Hematopoietic multipotent progenitor cell treated with erythropoietin and hydrocortisone succinate and interleukin-3 and kit ligand, for 8 days (in vitro differentiated cells): ENCODE measurements at places on chromosomes 3 and 15.

- no peak for DNase-seq
Measured at GRCh38 chr3:187624588-187624987, 45.6 kb downstream of the SST start.

DNA sequence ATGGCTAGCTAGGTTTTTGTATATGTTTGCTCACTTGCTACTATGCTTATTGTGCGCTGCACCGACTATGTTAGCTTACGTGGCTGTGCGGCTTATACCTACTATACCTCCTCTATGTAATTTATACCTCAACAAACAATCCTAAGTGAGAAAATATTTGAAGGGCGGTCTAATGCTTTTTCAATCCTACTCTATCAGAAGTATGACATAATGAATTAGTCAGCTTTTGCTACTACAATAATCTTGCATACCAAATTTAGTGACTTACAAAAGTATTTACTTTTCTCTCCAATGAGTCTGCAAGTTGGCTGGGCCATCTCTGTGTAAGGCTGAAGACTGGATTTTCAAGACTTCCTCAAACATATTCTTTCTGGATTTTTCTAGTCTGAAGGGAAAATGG lies 391.2 kb upstream of the NECTIN3 start:
- no peak for DNase-seq

GRCh38 chr3:193788189-193788991 lies 195.4 kb downstream of the OPA1 start:
- DNase-seq = peak; percentile 76

GRCh38 chr3:193897731-193898180 lies 238.2 kb upstream of the HES1 start:
- DNase-seq = no peak

GRCh38 chr15:56639631-56640030 lies 93.7 kb downstream of the ZNF280D start:
- DNase-seq = no peak

DNA sequence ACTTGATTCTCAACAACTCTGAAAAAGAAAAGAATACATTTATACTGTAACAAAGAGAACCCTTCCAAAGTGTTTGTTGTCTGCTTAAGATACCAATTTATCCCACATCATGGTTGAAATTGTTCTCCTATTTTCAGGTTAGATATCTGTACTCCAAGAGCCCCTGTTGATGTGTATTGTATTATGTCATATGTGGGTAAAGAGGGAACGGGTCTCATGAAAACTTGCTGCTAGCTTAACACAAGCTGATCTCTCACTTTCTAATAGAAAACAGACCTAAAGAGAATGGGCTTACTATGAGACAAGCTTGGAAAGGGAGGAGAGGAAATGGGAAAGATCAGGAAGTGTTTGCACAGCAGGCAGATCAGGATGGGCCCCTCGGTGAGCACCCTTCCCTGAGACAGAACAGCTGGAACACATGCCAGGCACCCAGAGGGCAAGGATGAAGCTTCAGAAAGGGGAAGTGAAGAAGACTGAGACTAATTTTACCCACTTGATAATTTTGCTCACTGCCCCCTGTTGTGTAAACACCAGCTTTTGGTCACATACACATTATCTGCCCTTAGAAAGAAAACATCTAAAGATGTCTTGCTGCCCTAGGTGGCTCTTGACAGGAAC lies 747.9 kb upstream of the CCDC54 start:
- DNase-seq = no peak

DNA sequence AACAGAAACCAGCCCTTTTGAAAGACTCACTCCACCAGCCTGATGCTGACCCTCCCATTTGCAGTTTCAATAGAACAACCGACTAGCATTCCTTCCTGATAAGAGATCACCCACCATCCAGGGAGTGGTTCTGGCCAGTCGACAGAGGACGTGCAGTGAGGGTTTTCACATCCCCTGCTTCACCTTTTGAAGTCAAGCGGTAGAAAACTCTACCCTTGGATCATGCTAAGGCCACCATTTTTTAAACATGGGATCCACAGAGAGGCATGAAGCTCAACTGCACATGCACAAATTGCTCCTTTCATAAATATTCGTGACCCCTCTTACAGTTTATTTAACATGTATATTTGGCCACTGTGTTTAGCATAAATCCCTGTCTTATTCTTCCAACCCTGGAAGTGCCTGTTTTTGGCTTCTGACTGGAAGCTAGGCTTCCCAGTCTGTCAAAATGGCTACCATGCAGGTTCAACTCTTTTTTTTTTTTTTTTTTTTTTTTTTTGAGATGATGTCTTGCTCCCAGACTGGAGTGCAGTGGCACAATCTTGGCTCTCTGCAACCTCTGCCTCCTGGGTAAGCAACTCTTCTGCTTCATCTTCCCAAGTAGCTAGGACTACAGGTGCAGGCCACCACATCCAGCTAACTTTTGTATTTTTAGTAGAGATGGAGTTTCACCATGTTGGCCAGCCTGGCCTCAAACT lies 1.0 kb upstream of the THUMPD3 start:
- peak; percentile 45 for DNase-seq

GRCh38 chr3:99772671-99773070 lies 45.0 kb upstream of the CMSS1 start:
- DNase-seq = no peak

DNA sequence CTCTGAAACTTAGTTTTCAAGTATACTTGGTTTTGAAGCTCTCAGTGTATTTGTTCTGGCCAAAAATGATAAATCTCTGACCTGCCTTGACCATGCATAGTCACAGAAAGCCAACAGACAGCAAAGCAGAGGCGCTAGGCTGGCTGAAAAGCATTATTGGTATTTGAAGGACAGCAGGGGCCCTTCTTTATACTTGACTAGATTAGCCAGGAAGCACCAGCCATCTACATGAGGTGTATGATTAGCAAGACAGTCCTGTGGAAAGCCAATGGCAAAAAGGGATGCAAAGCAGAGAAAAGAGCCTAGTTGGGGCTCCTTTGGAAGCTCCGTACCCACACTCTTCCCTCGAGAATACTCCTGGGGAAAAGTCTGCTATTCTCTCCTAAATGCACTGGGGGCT lies 7.8 kb downstream of the SLC24A1 start:
- no peak for DNase-seq

GRCh38 chr3:63076357-63076756 lies 201.1 kb upstream of the CADPS start:
- no peak for DNase-seq

DNA sequence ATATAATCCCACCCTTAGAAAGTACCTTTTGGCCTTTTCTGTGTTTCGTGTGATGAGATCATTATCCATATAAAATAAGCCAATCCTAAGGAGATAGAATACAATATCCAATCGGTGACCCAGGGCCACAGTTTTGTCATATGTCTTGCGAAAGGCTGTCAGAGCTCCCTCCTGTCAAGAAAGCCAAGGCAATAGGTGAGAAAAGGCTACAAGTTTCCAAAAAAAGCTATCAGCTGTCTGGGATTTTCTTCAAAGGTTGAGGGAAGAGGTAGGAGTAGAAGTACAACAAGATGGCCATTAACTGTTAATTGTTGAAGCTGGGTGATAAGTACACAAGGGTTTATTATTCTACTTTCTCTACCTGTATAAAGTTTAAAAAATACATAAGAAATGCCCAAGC lies 4.0 kb downstream of the PSMD6 start:
- no peak for DNase-seq

- DNase-seq = no peak
Measured at GRCh38 chr3:187856555-187856954, 111.3 kb upstream of the BCL6 start.

GRCh38 chr3:172317984-172318383 lies 130.3 kb downstream of the GHSR start:
- DNase-seq = no peak

DNA sequence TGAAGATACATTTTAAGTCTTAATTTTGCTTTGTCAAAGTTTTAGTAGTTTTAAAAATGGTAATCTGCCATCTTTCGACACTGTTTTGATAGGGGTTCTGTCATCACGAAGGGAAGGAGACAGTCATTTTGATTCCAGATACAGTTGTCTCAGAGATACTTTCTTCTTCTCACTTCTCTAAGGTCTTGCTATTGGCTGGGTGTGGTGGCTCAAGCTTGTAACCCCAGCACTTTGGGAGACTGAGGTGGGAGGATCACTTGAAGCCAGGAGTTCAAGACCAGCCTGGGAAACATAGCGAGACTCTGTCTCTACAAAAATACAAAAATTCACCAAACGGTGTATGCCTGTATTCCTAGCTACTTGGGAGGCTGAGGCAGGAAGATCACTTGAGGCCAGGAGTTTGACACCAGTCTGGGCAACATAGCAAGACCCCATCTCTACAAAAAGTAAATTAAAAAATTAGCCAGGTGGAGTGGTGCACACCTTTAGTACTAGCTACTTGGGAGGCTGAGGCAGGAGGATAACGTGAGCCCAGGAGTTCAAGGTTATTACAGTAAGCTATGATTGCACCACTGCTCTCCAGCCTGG lies 3.3 kb downstream of the RAB8B start:
- DNase-seq = no peak

- no peak for DNase-seq
Measured at GRCh38 chr15:44727485-44728231, 8.7 kb upstream of the TRIM69 start.

GRCh38 chr3:154835639-154836038 lies 244.5 kb upstream of the MME start:
- DNase-seq = no peak

DNA sequence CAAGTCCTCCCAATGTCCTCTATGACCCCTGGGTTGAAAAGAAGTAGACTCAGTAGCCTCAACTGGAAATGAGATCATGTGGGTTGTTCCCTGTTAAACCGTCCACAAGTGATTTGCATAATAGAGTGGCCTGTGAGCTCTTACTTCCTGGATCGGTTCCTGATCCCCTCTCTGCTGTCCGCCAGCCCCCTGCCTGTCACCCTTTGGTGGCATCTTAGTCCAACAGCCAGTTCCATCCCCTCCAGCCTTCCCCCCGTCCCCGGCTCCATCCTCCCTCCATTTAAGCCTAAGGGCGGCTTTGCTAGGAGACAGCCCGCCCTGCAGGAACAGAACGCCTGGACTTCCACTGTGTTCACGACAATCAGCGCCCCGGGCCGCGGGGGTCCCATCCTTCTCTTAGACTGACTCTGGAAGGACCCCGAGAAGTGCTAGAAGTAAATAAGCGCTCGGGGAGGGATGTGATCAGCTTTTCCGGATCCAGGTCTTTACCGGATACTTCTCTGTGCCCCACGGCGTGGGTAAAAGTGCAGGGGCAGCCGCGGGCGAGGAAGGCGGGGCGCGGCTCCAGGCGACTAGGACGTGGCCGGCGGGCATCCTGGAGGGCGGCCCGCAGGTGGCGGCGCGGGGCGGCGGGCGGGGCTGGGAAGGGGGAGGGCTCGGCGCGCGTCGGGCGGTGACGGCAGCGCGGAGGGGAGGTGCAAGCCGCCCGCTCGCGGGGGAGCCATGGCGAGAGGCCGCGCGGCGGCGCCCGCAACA lies 51.2 kb upstream of the ULK4 start:
- DNase-seq = peak; percentile 76

- DNase-seq = peak; percentile 48
Measured at GRCh38 chr3:127822682-127823425, 539 bp upstream of the MGLL start.

DNA sequence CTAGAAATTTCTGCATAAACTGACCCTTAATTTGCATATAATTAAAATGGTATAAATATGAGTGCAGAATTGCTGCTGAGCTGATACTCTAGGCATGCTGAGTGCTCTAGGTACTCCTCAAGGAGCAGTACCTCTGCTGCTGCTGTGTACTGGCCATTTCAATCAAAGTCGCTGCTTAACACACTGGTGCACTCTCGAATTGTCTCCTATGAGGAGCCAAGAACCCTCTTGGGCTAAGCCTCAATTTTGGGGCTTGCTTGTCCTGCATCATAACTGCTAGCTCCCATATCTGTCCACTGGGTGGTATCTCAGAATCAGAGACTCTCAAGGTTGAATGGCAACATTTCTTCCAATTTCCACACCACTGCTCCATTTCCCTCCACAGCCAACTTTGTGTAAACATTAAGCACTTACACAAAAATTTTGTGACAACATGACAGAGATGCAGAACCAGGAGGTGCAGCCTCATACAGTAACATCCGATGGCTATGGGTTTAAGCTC lies 82.5 kb downstream of the XXYLT1 start:
- peak; percentile 27 for DNase-seq

GRCh38 chr3:141380279-141380678 lies 12.0 kb downstream of the ZBTB38 start:
- DNase-seq = no peak

- DNase-seq = peak; percentile 74
Measured at GRCh38 chr15:66628976-66629723, 63.4 kb upstream of the LCTL start.

DNA sequence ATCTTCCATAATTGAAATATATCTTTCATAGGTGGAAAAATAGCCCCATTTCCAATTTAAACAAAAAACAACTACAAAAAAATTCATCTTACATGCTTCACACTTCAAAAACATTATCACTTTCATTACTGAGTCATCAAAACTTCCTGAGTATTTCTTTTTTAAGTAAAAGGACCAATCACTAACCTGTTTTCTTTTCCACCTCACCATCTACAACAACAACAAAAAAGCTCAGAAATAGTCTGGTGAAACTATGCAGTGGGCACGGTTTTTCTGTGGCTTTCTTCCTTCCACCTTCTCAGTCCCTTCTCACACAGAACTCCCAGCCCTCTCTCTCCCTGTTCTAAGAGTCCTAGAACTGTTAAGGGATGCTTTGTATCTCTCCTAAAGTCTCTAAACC lies 20.3 kb upstream of the TNIK start:
- DNase-seq = no peak

DNA sequence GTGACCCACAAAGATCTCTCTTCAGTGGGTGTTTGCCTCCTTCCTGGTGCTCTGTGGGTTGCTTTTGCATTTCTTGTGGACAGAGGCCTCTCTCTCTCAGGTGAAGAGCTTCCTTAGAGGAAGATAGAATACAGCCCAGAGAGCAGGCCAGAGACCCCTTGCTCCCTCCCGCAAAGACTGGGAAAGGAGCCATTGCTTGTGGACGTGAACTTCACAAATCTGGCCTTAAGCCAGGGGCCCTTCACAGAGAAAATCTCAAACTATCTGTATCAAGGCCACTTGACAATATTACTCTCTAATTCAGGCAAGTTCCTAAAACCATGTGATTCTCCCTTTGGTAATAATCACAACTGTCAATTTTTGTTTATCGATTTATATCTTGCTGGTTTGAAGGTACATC lies 30.4 kb upstream of the CLK3 start:
- DNase-seq = no peak

GRCh38 chr3:24222165-24222805 lies 272.4 kb downstream of the THRB start:
- no peak for DNase-seq

DNA sequence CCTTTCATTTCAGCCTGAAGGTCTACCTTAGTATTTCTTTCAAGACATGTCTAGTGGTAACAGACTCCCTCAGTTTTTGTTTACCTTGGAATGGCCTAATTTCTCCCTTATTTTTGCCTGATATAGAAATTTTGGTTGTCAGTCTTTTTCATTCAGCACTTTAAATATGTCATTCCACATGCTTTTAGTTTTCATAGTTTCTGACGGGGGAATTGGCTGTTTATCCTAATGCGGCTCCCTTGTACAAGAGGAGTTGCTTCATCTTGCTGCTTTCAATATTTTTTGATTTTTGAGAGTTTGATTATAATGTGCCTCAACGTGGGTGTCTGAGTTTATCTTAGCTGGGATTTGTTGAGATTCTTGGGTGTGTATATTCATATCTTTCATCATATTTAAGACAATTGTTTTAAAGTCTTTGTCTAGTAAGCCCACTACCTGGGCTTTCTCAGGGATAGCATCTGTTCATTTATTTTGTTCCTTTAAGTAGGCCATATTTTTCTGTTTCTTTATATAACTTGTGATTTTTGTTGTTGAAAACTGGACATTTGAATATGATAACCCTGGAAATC lies 51.1 kb upstream of the PYDC2 start:
- DNase-seq = no peak
